ENCODE measurements at places on chromosomes 2 and 18.

DNA sequence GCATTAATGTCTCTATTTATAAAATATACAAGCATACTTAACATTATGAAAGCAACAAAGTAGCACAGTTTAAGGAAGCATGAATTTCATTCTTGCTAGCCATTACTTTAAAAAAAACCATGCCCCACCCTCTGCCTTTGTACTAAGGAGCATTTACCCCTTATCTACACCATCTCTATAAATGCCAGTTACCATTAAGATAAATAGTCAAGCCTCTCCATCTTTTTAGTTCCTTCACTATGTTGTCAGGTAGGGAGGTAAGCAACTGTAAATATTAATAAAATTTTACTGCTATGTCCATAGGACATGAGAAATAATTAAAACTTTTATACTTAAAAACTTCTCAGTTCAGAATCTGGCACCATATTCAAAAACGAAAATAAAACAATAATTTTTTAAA, 42.1 kb downstream of the ROCK1 start:
- DNase-seq = no peak

GRCh38 chr2:233486778-233487552, 79.6 kb downstream of the USP40 start:
- DNase-seq = no peak

GRCh38 chr2:30514848-30515435, 67.9 kb downstream of the LCLAT1 start:
- no peak for DNase-seq

GRCh38 chr2:38098421-38099098, 22.6 kb upstream of the CYP1B1 start:
- no peak for DNase-seq

GRCh38 chr2:129758784-129759471, 220.5 kb upstream of the RAB6C start:
- no peak for DNase-seq

GRCh38 chr2:112827604-112828185, 8.9 kb downstream of the IL1B start:
- DNase-seq = no peak

DNA sequence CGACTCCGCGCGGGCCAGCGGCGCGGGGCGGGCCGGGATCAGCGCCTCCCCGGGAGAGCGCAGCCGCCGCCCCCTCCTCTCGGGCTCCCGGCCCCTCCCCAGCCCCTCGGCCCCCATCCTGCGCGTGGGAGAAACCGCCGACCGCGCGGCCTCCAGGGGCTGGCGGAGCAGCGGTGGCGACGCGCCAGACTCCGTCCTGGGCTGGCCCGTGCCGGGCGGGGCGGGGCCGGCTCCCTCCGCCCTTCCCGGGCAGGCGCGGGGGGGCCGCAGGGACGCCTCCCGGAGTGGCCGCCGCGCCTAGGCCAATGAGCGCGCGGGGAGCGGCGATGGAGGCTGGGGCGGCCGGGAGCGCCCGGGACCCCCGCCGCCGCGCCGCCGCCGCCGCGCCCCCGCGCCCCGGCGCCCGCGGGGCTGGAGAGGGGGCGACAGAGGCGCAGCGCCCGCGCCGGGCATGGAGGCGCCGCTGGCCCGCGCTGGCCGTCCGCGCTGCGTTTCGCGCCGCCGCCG, 49.1 kb downstream of the KCNIP3 start:
- peak; percentile 33 for DNase-seq

GRCh38 chr18:74961596-74961995, 247.3 kb downstream of the PTGR3 start:
- DNase-seq = no peak

- DNase-seq = no peak
Observed at GRCh38 chr18:68679528-68679927, 35.4 kb downstream of the TMX3 start.

- no peak for DNase-seq
Observed at GRCh38 chr18:5311301-5311989, 15.9 kb upstream of the ZBTB14 start.

- DNase-seq = no peak
Observed at GRCh38 chr18:808086-808485, 4.0 kb downstream of the YES1 start.

Measured in hematopoietic multipotent progenitor cell treated with erythropoietin and hydrocortisone succinate and interleukin-3 and kit ligand, for 15 days (in vitro differentiated cells).